ENCODE measurements at places on chromosomes 5 and 9.

- DNase-seq, result no peak
These were observed 139.6 kb downstream of the SCAMP1 start for GRCh38 chr5:78500028-78500427.

DNA sequence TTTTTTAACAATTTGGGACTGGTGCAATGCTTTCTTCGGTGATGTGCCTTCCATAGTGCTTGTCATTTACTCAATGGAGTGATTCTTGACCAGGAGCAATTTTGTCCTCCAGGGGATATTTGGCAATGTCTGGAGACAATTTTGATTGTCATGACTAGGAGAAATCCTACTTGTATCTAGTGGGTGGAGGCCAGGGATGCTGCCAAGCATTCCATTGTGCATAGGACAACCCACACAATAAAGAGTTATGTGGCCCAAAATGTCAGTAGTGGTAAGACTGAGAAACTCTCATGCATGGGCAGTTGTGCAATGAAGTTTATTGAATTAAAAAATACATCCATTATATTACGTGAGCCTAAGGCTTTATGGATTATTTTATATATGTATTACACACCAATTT is 70.5 kb downstream of the FOCAD start:
- DNase-seq, result no peak

DNA sequence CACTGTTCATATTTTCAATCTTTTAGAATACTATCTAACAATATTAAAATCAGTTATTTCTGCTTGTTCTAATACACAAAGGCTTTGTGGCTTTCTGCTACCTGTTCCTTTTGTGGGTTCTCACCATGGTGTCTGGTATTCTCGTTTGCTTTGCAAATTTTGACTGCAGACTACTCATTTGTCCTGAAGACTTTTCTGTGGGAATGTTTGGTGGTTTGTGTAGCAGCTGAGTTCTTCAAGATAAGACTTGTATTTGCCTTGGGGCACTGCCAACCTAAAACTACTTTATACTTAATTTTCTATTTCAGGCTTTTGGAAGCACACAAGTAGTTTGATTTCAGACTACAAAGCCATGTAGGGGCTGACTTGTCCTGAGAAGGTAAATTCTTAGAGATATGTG is 11.1 kb downstream of the IL33 start:
- DNase-seq, result no peak

DNA sequence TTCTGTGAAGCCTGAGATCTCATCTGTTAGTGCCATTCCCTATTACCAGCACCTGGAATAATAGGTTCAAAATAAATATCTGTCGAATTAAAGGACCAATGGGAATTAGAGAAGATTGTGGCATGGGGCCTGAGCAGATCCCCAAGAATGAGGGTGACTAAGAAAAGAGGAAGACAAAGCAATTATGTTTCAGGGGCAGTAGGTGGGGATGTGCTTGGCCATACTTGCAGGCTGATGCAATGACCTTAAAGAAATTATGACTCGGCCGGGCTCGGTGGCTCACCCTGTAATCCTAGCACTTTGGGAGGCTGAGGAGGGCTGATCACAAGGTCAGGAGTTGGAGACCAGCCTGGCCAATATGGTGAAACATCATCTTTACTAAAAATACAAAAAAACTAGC is 562.8 kb downstream of the PTPRD start:
- DNase-seq, result no peak

DNA sequence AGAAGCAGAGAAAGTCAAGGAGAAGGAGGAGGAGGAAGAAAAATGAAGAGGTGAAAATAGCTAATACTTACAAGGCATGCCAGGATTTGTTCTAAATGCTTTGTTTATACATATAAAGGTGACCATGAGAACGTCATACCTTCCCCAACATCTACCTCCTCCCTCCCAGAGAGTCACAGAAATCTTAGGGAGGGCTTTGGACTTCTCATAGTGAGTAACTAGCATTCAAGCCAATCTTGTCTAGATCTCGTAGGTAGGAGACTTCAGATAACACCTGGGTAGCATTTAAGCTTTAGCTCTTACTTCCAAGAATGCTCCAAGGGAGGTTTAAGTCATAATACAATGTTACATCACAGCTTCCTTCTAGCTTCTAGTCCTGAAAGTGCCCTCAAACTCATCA is 36.5 kb upstream of the GPBP1 start:
- no peak for DNase-seq

DNA sequence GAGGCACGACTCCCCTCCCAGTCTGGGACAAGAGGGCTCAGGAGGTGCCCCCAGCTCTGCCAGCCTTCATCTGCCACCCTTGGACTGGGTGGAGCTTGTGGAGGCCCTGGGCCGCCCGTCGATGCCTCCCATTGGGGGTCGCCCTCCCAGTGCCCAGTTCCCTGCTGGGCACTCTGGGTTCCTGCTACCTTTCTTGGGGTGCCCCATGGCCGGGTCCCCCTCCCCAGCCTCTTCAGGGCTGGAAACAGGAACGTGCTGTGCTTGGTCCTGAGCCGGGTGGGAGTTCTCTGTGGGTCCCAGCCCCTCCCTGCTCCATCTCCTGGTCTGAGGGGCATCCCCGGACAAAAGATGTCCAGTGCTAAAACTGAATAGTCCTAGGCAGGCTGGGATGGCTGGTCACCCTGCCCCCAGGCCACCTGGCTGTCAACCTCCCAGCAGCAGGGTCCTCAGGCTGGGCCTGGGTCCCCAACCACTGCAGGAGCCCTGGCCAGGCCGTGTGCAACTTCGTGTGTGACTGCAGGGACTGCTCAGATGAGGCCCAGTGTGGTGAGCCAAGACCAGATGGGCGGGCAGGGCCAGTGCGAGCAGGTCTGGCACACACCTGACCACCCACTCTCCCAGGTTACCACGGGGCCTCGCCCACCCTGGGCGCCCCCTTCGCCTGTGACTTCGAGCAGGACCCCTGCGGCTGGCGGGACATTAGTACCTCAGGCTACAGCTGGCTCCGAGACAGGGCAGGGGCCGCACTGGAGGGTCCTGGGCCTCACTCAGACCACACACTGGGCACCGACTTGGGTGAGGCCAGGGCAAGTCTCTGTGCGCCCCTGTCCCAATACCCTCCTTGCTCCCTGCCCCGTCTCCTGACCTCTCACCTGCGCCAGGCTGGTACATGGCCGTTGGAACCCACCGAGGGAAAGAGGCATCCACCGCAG is 784 bp downstream of the MAMDC4 start:
- no peak for DNase-seq

DNA sequence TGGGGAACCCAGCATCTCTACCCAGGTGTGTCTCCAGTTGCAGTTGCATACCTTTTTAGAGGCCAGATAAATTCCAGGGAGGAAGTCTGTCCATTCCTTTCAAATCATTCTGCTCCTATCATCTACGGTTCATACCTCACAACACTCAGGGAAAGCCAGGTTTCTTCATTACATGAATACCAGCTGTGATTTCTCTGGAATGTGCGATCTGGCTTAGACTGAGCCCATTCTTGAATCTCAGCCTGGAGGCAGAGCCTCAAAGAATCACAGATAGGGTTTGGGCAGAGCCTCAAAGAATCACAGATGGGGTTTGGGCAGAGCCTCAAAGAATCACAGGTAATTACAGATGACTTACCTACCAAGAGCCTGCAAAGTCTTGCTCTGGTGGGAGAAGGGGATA is 7.2 kb downstream of the P4HA2 start:
- DNase-seq, result no peak

GRCh38 chr9:130899051-130899748 is 2.6 kb upstream of the QRFP start:
- DNase-seq, result no peak

- DNase-seq, result no peak
These were observed 310.1 kb upstream of the MSX2 start for GRCh38 chr5:174414315-174414710.

GRCh38 chr5:79512471-79513307 is 1.2 kb downstream of the HOMER1 start:
- DNase-seq, result no peak

DNA sequence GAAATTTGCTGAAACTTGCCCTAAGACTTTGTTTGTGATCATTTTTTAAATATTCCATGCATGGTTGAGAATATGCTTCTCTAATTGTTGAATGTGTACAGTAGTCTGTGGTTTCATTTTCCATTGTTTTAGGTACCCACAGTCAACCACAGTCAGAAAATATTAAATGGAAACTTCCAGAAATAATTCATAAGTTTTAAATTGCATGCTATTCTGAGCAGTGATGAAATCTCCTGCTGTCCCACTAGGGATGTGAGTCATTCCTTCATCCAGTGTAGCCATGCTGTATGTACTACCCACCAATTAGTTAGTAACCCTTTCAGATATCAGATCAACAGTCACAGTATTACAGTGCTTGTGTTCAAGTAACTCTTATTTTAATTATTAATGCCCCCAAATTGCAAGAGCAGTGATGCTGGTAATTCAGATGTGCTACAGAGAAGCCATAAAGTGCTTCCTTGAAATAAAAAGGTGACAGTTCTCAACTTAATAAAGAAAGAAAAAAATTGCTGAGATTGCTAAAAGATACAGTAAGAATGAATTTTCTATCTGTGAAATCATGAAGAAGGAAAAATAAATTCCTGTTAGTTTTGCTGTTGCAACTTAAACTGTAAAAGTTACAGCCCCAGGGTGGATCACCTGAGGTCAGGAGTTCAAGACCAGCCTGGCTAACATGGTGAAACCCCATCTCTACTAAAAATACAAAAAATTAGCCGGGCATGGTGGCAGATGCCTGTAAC is 79.9 kb upstream of the FBXL17 start:
- DNase-seq, result no peak

Measured in T47D (cell line).